NCI-H524 (cell line): ENCODE measurements at places on chromosomes 16 and 17.

DNA sequence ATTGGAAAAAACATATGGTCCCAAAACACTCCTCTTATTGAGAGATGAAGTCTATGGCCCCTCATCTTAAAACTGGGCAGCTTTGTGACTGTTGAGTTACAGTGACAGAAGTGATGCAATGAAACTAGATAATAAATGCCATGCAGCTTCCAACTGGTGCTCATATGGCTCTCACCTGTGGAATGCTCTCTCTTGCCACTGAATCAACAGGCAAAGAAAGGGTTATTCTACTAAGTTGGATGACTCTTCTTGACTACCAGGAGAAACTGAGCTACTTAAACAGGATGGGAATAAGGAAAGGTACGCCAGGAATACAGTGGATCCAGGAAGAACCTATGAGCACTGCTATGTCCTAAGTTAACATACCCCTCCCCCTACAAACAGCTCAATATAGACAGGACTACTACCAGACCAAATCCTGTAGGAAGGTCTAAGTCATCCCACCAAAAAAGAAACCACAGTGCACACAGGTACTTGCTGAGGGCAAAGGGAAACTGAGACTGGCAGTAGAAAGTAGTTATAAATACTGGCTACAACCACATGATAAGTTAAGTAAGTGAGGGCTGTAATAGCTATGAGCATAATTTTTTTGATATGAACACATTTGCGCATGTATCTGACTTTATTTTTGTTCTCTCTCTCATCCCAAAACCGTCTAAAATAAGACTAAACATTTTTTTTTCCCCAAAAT, 398.5 kb downstream of the ZFHX3 start:
- no peak for DNase-seq

DNA sequence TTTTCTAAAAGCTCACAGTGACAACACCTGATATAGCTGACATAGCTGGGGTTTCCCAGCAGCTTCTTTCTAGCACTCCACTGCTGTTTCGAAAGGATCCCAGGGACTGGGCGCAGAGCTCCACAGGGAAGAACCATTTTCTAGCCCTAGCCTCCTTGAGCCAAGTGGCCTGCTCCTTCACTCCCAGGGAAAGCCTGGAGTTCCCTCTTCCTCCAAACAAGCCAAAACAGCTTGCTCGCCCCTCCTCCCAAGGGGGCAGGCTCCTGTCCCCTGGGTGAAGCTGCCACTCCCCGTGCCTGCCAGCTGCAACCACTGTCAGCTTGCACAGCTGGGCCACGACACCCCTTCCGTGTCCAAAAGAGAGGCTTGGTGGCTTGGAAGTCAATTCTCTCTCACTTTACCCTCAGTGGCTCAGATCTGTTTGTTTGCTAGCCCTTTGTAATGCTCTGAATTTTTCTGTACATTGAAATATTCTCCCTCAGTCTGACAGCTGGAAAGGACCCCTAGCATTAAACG, 59.8 kb downstream of the CYTH1 start:
- peak; percentile 77 for DNase-seq

- DNase-seq, result no peak
Observed at GRCh38 chr16:51524555-51525373, 373.7 kb upstream of the SALL1 start.

GRCh38 chr16:71351558-71351901, 7.0 kb upstream of the CALB2 start:
- DNase-seq, result no peak

DNA sequence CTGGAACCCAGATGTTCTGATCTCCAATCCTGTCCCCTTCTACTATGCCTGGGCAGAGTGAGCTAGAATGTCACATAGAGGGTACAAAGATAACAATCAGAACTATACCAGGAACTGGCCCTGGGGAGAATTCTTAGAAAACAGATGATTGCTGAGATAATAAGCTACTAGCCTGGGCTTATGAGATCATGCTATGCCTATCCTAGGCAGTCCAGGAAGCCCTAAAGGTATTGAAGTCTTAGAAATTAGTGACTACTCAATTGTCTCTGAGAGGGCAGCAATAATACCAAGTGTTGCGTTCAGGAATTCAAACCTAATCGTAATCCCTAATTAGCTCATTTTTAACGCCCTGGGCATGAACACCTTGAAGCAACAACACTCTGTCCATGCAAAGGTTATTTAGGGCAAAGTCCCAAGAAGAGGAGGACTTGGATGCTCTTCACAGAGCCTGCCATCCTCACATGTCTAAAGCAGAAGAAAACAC, 77.1 kb downstream of the MMD start:
- DNase-seq, result no peak

DNA sequence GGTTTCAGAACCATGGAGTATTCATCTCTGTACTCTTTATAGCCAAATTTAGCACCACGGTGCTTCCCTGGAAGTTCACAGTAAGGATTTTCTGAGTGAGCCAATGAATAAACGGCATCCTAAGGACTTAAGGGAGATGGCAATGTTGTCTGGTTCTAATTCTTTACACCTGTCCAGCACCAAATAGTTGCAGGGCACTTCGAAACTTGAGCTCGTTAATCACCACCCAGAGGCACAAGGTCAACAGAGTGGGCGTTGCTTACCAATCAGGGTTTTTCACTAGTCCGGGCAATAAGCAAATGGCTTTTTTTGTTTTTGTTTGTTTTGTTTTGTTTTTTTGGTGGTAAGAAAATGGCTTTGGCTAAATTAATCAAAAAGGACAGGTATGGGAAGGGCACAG, 28.2 kb upstream of the TMEM220 start:
- DNase-seq, result no peak

- DNase-seq, result no peak
Observed at GRCh38 chr17:55704401-55704800, 18.3 kb downstream of the TMEM100 start.

DNA sequence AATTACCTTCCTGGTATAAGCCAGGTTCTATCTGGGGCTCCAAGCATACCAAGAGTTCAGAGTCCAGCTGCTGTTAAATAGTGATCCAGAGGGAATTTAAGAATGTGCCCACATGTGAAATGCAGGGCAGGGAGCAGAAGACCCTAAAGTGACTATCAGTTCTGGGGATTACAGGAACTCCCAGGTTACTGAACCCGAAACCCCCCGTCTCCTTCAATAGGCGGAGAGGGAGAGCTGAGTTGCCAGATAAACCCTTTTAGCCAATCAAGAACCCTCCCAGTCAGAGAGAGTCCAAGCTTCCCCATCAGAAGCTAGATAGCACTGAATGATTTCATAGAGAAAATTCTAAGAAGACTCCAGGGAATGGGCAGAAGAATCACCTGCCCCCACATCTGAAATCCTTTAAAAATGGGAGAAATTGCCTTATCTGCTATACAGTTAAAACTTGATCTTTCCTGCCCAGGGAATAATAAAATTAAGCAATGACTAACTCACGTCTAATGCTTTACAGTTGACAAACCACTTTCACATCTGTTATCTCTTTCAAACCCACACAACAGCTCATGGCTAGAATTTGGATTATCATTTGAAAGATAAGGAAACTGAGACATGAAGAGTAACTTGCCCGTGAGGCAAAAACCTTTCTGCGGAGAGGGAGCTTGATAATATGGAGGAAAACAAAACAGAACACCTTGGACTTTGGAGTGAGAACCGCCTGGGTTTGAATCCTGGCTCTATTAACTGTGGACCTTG, 10.2 kb downstream of the NOG start:
- DNase-seq, result no peak
